Activated CD4-positive, alpha-beta T cell treated with anti-CD3 and anti-CD28 coated beads, Interleukin-2, amount 50 U/mL, for 48 hours (primary cell): ENCODE measurements at places on chromosomes 7 and 10.

- no peak for DNase-seq
Observed at GRCh38 chr10:58023341-58024073, 244.2 kb downstream of the IPMK start.

GRCh38 chr10:77072836-77073662 is 564.6 kb downstream of the KCNMA1 start:
- no peak for DNase-seq

- no peak for DNase-seq
Observed at GRCh38 chr7:121442845-121443244, 46.7 kb upstream of the FAM3C start.

DNA sequence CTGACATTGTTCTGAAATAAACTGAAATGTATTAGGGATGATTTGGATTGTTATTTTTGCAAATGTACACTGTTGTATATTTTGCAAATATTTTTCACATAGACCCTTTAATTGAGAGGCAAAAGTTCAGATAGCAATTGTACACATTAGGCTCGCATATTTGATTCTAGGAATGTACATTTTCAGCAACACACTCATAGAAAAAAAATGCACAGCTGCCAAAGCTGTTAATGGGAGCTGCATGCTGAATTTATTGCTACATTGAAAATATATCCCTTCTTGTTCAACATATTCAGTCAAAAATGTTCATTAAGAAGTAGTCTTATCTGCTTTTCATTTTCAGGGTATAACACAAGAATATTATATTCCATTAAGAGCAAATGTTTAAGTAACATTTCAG is 512.9 kb downstream of the ATRNL1 start:
- DNase-seq: no peak

GRCh38 chr10:32318476-32318896 is 28.5 kb downstream of the EPC1 start:
- peak; percentile 26 for DNase-seq

DNA sequence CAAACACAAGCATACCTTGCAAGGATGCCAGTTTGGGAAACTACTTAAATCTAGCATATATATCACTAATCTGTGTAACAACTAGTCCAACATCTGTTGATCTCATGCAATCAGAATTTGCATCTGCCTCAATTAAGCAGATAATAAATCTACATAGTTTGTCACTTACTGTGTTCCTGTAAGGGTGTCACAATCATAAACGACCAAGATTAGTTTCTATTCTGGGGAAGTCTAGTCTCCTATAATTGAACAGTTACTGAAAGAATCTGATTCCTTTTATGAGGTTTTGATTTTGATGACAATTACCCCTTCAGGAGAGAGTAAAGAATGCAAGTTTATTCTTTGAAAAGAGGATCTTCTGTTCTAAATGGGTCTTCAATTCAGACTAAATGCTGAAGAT is 85.5 kb upstream of the LRRN3 start:
- DNase-seq: no peak

- DNase-seq: no peak
Observed at GRCh38 chr7:44811093-44811492, 14.6 kb downstream of the PPIA start.

- no peak for DNase-seq
Observed at GRCh38 chr10:24168258-24169170, 40.4 kb upstream of the KIAA1217 start.
